ENCODE measurements at places on chromosomes 16 and 17.

GRCh38 chr16:48862087-48862532 is 252.1 kb upstream of the N4BP1 start:
- DNase-seq = no peak

DNA sequence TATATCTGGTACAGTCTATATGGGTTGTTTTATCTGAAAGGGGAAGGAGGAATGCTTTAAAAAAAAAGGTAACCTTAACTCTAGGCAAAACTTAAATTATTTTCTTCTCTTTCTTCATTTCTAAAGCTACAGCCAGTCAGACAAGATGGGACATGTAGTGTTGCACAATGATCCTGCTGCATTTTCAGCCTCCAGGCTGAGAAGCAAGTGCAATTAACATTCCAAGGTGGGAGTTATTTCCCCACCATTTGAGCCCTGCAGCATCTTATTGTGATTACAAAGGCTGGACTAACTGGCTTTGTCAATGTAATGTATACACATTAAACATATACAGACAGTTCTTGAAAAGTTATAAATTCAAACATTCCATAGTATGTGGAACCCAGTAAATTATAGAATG is 22.6 kb upstream of the NF1 start:
- DNase-seq = peak; percentile 73

- DNase-seq = no peak
These were observed 2.1 kb upstream of the EVI2A start for GRCh38 chr17:31323551-31323950.

DNA sequence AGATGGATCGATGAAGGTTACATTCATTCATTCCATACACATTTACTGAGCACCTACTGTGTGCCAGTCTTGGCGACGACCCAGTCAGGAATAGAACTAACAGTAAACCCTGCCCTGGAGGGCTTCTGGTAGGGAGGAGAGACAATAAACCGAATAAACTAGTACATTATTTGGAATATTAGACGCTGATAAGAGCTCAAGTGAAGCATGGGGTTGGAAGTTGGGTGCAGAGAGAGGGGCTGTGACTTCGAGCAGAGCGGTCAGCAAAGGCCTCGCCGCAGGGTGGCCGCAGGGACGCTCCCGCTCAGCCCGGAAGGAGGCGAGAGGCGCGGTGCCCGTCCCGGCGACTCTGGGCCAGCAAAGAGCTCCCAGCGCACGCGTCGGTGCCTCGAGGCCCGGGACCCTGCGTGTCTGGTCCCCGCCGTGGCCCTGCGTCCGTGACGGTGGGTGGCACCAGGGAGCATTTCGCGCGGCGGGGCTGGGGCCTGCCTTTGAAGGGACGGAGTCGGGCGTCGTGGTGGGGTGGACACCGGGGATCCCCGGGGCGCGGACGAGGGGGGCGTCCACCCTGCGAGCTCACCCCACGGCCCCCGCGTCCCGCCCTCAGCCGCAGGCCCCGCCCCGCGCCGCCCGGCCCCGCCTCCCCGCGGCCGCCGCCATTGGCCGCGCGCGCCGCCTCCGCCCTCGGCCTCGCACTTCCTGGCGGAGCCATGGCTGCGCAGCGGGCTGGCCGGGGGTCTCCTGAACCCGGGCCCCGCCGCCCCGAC is at the start of gene KLHL36:
Gene KLHL36, plus strand, starts transcription at position 684 of the 767 bp plus-strand sequence. CDS start 2,357 bp downstream, outside the sequence.
- DNase-seq = peak; percentile 56

DNA sequence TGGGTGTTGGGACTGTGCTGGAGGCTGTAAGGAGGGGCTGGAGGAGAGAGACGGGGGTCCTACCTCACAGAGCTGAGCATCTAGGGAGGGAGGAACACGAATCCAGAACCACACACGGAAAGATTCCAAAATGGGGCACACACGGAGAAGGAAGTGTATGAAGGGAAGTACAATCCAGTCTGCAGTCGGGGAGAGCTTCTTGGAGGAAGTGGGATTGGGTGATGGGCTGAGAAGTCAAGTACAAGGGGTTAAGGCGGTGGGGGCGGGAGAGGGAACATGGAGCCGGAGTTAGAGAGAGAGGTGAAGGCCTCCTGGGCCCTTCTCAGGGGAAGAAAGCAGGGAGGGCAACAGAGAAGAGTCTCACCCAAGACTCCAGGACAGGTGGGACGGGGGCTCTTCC is 107.5 kb upstream of the CREBBP start:
- DNase-seq = no peak

GRCh38 chr16:50645563-50646220 is 35.4 kb downstream of the SNX20 start:
- DNase-seq = no peak

DNA sequence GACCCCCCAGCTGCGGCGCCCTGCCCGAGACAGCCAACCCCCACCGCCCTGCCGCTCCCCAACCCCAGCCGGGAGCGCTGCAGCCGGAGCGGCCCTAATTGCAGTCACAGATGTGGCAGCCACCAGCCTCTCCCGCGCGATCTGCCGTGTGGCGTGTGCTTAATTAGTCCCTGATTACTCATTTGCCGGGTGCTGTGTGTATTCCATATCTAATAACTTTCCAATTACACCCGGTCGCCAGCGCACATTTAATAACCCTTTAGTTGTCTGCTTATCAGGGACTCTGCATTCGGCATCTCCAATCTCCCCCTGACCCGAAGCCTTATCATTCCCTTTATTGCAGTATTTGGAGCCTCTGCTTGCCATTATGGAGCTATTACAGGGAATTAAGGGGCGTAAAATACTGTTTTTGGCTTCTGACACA is 236.7 kb upstream of the CIBAR2 start:
- DNase-seq = no peak

DNA sequence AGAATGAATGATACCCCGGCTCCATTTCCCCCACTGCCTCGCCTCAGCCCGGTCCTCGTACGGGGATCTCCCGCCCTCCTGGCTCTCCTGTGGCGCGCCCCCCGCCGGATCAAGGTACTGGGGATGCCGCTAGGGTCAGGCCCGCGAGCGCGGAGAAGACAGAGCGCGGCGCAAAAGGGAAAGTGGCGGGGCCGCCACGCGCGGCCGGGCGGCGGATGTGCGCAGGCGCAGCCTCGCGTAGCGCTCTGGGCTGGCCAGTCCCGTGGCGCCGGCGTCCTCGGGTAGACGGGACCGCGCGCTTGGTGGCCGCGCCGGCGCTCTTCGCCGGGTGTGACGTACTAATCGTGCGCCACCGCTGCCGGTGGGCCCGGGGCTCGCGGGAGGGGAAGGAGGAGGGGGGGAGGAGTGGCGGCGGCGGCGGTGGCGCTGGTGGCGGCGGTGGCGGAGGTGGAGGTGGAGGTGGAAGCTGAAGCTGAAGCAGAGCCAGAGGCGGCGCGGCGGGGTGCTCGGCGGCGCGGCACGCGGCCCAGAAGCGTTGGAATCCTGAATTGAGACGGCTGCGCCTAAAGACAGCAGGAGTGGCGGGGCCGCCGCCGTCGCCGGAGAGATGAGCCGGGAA is at the start of gene SENP3:
Gene SENP3, plus strand, starts transcription at position 331 of the 619 bp plus-strand sequence. CDS start 1,158 bp downstream, outside the sequence.
- peak; percentile 96 for DNase-seq

DNA sequence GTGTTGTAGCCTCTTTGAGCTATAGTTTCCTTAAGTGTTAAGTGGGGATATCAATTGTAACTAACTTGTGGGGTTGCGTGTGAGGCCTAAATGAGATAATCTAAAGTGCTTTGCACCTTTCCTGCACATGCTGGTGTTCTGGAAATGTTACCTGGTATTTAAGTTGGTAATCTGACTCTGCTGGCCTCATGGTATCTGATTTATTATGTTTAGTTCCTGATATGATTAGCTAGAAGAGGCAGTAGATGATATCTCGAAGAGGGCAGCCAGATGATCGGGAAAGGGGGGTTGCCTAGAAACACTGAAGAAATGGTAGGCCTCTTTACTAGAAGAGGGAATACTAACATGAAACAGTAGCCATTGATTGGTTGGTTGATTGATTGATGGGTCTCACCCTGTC is 65.4 kb upstream of the CLEC18A start:
- DNase-seq = no peak

DNA sequence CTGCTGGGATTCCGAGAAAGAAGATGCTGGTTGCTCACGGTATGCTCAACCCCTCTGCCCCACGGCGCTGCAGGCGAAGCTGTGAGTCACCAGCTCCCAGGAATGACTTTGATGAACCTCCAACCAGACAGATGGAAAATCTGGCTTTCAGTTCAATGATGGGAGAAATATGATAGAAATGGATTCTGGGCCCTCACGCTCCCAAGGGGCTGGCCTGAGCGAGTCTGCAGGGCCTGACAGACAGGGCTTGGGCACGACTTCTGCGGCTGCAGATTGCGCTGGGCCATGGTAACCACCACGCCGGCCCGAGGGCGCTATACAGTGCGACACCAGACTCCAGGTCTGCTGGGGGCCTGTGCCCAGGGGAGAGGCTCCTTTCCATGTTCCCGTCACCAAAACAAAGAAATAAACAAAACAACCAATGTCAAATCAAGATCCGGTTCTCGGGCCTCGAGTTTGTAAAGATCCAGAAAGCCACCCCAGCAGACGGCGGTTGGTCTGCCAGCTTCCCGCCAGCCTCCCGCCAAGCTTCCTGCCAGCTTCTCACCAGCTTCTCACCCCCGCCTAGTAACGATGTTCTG is 11.1 kb upstream of the ABR start:
- DNase-seq = no peak

Measured in A673 (cell line).